ENCODE measurements at places on chromosomes 12 and 14.

DNA sequence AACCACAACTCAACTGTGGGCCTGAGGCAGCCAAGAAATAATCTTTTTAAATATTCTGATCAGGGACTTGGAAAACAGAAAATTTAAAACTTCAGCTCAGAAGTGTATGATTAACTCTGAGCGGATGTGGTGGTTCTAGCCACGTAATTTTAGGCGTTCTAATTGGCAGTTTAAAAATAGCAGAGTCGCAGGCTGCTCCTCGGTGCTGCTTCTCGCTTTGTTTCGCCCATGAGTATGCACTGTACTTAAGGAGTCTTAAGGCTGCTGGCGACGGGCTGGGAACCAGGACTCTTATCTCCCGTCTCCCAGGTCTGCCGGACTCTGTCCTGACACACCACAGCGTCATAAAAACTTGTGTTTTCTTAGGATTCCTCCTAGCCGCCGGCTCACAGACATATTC, 113.4 kb upstream of the PELI2 start:
- DNase-seq: peak; percentile 43

DNA sequence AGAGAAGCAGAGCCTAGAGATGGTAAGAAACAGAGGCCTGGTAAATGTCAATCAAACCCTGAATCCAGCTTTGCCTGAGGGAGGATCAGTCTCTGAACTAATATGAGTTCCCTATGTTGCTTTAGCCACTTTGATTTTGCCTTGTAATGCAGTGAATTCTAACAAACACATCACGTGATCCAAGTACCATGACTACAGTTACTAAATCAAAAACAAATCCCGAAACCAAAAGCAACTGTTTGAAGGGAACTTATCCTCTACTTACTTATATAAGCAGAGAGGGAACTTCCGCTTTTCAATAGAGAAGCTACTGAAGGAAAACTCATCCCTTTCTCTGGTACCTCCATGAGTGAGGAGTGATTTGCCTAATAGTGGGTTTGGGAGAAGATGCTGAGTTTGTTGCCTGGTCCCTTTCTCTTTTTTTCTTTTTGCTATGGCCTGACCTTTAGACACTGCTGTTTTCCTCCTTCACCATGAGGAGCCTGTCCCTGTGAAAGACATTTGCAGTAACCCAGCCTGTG, 7.7 kb upstream of the PPTC7 start:
- DNase-seq: peak; percentile 82

GRCh38 chr14:89794096-89794495, 160.4 kb downstream of the EFCAB11 start:
- no peak for DNase-seq

GRCh38 chr12:122999196-122999946, 18.9 kb downstream of the ARL6IP4 start:
- DNase-seq: no peak

- no peak for DNase-seq
Measured at GRCh38 chr12:128586451-128587029, 237.2 kb downstream of the SLC15A4 start.

- no peak for DNase-seq
Measured at GRCh38 chr12:59147791-59148190, 227.5 kb upstream of the LRIG3 start.

DNA sequence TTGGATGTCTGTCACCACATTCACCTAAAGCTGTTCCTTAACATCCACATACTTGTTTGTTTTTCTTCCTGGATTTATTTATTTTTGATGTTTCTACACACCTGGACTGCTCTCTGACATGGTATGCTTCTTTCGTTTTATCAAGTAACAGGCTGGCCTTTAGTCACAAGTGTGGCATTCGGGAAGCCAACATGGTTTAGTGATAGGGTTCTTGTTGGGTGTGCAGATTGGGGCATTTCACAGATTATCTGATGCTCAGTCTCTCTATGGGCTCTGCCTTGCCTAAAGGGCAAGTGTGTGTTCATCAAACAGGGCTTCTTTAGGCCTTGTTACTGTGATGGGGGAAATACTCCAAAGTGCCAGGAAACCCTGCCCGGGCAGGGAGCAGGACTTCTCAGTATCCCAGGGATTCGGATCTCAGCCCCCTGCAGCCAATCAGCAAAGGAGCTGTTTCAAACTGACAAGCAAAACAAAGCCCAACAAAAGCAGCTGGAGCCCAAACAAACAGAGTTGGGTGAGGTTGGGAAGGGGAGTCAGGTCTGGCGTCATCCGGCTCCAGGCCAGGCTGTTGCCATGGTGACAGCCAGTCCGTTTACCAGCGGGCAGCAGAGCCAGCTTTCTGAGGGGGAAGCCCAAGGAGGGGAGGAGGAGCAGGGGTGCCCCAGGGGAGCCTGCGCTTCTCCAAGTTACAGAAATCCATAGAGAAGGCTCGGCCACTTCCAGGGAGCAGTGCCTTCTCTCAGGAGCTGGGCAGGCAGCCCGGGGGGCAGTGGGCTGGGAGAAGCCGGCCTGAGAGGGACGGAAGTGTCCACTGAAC, 31.9 kb downstream of the FOS start:
- peak; percentile 80 for DNase-seq

- DNase-seq: no peak
Measured at GRCh38 chr12:79274501-79275064, 410.0 kb downstream of the SYT1 start.

DNA sequence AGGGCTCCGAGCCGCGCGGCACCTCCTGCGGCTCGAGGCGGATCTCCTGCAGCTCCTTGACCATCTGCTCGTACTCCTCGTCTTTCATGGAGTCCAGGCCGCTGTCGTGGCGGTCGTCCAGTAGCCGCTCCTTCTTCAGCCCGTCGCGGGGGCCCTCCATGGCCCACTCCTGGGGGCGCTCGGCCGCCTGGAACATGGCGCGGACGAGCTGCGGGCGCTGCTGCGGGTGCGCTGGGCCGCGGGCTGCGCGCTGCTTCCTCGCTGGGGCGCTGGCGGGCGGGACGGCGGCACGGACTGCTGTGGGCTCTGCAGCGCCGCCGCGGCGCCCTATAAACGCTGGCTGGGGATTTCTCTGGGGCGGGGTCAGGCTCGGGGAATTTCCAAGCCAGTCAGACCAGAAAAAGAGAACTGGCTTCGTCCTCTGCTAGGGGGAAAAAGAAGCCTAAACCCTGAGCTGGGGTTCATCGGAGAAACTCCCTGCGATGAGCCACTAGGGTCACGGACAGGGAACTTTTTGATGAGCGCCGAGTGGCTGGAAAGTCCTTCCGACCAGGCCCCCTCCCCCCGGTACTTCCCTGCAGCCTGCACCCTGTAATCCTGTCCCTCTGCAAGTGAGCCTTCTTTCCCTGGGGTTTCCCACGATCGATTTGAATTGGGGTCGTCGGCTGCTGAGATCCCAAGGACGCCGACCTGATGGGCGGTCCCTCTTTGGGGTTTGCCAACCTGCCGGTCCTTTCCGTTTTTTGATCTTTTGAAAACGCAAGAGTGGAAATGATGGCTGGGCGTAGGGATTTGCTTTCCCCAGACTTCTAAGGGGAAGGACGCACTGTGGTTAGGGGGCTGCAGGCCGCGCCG, at the start of gene NFKBIA:
NFKBIA (minus strand) TSS at position 301 of the 855 bp plus-strand sequence; CDS start at position 196, 105 bp downstream.
- DNase-seq: no peak

DNA sequence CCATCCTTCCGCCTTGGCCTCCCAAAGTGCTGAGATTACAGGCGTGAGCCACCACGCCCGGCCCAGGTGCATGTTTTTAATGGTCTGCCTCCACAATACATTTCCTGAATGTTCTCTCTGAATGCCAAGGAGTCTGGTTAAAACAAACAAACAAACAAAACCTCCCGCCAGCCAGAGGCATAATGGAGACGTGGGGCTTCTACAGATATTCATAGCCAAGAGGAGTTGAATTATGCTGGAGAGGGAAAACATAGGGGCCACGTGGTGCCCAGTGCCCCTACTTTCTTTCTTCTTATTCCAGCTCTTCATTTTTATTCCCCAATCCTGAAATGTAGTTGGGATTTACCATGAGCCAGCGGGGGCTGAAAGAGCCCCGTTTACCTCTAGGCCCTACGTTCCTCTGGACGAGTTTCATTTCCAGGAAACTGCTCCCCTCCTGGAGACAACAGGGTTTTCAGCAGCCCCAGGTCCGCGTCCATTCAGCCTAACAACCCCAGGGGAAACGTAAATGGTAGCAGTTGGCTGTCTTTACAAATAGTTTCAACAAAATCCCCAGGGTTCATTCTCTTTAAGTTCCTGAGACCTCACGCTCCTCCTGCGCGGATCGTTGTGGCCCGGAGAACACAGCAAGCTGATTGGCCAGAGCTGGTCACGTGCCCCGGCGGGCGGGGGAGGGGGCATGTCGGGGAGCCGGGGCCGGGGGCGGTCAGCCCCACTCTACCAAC, 108.5 kb upstream of the ESRRB start:
- DNase-seq: peak; percentile 8

DNA sequence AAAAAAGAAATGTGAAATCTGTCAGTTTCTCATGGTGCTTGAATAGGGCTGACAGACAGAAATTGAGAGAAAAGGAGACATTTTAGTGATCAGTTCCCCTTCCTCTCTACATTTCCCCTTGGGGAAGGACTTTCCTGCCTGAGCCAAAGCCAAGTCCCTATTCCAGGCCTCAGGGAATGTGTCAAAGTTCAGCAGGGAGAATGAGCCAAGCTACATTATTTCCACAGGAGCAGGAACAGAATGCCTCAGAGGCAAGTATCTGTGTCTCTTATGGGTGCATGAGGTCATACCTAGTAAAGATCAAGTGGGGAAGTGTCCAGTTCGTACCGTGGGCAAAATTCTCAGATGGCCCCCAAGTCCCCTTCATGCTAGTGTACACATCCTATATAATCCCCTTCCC, 68.6 kb downstream of the IQSEC3 start:
- no peak for DNase-seq
